ENCODE measurements at places on chromosomes 16 and 17. TPM values are rescaled to one million over a fixed set of nuclear protein-coding genes. Genes with fewer than 3 reads are reported as not detected.

GRCh38 chr16:64629622-64630021, 492.2 kb downstream of the CDH11 start:
- DNase-seq = no peak

DNA sequence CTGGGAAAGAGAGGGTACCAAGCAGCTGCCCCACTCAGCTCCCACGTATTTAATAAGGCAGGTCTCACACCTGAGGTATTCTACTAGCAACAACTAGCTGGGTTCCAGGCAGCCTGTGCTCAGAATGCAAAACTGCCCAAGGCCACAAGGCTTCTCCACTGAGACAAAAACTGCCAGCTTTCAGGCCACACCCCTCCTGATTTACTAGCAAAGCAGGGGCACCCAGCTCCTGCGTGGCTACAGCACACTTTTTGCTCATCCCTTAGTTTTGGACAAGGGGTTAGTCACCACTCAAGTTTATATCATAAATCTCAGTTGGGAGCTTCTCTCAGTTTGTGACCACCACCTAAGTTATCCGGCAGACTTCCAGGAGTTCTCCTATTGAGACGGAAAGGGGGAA, 494.6 kb downstream of the CDH11 start:
- no peak for DNase-seq

DNA sequence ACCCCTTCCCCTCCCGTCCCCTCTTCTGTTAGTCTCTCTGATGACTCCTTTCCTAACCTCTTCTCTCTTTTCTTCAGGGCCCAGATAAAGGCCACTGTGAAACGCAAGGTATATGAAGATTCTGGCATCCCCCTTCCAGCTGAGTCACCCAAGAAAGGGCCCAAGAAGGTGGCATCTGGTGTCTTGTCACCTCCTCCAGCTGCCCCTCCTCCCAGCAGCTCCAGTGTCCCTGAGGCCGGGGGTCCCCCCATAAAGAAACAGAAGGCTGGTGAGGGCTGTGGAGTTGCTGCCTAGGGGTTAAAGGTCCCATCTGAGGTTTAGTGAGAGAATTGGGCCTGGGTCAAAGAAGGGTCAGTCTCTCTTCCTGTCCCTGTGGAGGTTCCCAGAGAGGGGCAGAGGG, 4.0 kb downstream of the RNASEK start:
- no peak for DNase-seq

GRCh38 chr16:52563767-52564611, 17.0 kb upstream of the TOX3 start:
- DNase-seq = no peak

The CLDN7 gene
- 34.9 TPM for polyA plus RNA-seq

The TP53TG3 gene
- polyA plus RNA-seq = not detected

The ADAP2 gene
- polyA plus RNA-seq = 5.6 TPM
